Left kidney (tissue), 8 donors: ENCODE measurements at places on chromosomes 7 and 10. TPM values are rescaled to one million over a fixed set of nuclear protein-coding genes. Genes with fewer than 3 reads are reported as not detected.

The PRSS58 gene
- polyA plus RNA-seq = not detected

The CYP2C8 gene
- polyA plus RNA-seq = 12.4 TPM

The MYOZ1 gene
- polyA plus RNA-seq = 5.0 TPM

The SCART1 gene
- 3.8 TPM for polyA plus RNA-seq

The PLXNA4 gene
- polyA plus RNA-seq = 15.6 TPM

The PRKRIP1 gene
- polyA plus RNA-seq = 42.4 TPM

The MAGI2 gene
- 37.2 TPM for polyA plus RNA-seq

The C10orf105 gene
- 0.18 TPM for polyA plus RNA-seq

The STOX1 gene
- polyA plus RNA-seq = 9.1 TPM
